ENCODE measurements at places on chromosomes 3 and 15.
A peak's percentile ranks its signal among the peaks of the same experiment; 100 is the strongest.

GRCh38 chr3:142794508-142794907 lies 70.7 kb downstream of the TRPC1 start:
- DNase-seq: no peak

DNA sequence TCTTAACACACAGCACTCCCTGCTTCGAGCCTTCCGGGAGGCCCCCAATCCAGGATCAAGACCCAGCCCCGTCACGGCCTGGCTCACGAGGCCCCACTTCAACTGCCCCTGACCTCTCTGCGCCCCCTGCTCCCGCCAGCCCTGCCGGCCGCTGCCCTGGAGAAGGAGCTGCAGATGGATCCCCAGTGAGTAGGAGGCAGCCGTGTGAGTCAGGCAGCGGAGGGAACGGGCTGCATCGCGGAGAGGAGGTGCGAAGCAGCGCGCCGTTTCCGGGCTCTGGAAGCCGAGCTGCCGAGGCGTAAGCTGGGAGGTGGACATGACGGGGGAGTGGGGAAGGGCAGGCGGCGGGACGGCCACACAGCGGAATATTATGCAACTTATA lies 133.4 kb downstream of the TPRA1 start:
- DNase-seq: no peak

DNA sequence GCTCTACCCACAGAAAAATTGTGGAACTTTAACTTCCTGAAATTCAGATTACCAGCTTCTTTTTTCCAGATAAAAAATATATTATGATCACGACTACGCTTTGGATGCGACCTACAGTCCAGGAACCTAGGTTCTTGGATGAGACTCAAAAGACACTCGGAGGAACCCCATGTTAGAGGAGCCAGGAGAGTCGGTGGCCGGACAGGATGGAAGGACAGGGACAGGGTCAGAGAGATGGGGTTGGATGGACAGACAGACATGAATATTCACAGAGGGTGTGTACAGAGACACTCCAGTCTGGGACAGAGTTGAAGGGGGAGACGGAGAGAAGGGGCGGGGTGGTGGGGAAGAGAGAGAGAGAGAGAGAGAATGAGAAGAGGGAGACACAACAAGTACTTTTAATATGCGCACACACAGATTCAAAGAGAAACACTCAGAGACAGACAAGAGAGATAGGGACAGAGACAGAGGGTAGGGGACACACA lies 9.5 kb downstream of the FAM3D start:
- DNase-seq: no peak

DNA sequence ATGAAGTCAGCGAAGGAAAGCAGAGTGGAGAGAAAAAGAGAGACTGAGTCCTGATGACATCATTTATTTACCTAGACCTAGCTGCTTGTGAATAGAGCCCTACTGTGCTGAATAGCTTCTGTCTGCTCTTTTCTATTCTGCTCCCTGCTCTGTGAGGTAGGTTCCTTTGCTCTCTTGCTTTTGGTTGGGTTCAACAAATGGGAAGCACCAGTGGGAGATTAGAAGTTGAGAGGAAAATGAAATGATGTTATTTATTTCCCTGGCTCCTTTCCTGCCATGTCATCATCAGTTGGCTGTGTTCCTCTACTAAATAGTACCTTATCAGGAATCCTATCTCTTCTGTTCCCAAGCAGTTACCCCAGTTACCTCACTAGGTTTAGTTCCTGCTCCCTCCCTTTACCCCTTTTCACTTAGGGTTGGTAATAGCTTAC lies 23.5 kb downstream of the DTWD1 start:
- DNase-seq: no peak

DNA sequence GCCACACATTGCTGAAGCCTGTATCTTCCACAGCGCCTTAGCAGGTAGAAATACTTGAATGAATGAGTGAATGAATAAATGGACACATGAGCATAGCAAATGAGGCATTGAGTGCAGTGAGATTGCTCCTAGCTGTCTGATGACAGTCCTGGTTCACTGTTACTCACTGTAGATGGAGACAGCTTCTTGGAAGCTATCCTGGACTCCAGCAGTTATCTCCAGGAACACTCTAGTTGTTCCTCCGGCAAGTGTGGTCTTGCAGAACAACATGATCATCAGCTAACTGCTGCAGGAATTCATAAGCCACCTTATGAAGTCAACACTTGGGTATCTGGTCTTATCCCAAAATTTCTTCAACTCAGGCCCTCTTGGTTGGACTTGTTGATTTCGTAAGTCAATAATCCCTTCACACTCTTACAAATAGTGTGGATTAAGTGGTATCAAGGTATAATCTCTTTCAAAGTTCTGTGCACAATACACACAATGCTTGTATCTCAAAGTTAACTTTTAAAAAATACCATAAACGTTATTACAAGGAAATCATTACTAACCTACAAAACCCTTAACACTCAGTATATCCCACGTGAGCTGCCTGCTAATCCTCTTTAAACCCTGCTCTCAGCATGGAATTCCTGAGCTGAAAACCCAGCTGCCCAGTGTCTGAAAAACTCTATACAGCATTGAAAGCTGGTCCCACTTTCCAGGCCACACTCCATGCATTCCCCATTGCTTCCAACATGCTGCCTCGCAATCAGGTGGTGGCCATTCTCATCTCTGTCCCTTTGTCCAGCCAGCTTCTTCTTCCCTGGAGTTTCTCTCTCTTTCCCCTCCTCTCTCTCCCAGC lies 14.4 kb upstream of the ZBTB38 start:
- no peak for DNase-seq

GRCh38 chr3:184261270-184261853 lies at the start of gene CAMK2N2:
CAMK2N2 (minus strand) TSS chr3:184261553; CDS start chr3:184261285, 268 bp downstream.
- peak; percentile 39 for DNase-seq

GRCh38 chr3:57518276-57518915 lies 25.7 kb downstream of the DNAH12 start:
- DNase-seq: no peak

DNA sequence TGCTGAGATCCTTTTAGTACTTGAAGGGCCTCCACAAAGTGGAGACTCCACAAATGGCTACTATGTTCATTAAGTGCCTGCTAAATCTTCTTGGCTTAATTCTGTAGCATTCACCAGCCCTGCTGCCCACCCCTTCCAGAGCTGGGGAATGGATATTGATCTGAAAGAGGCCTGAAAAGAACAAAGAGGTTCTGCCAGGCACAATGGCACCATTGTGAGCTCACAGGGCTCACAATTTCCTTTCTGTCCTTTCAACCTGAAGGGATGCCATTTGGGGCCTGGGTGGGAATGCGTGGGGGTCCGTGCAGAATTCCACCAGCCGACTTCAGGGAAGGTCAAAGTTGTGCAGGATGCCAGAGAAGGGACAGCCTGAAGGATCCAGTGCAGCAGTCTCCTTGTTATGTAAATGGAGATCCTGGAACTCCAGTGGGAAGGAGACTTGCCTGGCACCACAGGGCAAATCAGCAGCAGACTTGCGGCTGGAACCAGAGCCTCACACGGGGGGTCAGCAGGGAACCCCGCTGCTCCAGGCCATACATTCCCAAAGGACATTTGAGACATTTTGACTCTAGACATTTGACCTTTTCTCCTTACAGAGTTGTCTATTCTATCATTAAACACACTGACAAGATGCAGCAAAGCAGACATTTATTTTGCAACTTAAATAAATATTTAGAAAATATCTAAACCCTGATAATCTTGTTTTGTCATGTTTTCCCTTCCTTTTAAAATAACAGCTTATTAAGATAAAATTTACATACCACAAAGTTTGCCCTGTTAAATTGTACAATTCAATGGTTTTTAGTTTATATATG lies 21.5 kb upstream of the MORF4L1 start:
- DNase-seq: no peak

DNA sequence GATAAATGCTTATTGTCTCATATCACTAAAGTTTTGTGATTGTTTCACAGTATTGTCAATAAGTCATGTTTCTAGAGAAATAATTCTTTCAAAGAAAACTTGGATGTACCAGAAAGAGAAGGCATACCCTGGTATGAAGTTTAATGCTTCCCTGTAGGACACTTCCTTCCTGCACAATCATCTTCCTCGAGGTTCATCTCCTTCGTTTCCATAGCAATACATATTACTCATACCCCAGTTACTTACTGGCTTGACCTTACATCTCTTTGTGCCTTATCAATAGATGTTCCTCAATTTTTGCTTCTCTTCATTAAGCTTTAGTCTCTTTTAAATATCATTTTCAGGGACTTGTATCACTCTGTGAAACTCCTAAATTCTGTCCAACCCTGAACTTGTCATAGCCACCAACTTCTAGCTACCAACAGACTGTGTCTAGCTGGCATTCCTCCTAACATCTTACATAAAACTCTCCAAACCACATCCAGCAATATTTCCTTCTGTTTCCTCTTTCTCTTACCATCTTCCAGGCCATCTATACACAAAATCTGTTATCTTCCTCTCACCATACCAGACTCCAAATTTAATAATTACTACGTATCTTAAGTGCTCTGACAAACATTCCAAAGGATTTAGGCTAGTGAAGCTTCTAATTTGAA lies 134.3 kb downstream of the GADL1 start:
- DNase-seq: no peak

DNA sequence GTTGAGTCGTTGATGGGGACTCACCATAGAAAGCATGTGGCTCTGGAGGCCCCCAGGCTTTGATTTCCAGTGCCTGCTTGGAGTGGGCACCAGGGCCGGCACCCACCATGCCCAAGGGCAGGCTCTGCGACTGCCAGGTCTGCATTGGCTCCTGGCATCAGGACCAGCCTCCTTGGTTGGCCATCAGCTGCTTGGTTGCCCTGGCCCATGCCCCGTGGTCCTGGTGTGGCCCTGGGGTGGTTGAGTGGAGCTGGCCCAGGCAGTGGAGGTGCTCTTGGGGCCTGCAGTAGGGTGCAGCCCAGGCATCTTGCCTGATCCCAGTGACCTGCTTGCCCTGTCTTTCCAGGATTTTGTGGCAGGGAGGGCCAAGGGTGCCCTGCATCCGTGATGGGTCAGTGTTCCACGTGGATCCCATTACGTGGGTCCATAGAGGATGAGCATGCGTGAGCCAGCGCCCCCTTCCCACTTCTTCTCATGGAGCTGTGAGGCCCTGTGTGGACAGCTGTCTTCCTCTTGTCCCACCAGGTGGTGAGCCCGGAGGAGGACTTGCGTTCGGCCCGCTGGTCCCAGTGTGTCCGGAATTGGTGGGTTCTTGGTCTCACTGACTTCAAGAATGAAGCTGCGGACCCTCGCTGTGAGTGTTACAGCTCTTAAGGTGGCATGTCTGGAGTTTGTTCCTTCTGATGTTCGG lies 187.0 kb downstream of the UBE3A start:
- DNase-seq: no peak

DNA sequence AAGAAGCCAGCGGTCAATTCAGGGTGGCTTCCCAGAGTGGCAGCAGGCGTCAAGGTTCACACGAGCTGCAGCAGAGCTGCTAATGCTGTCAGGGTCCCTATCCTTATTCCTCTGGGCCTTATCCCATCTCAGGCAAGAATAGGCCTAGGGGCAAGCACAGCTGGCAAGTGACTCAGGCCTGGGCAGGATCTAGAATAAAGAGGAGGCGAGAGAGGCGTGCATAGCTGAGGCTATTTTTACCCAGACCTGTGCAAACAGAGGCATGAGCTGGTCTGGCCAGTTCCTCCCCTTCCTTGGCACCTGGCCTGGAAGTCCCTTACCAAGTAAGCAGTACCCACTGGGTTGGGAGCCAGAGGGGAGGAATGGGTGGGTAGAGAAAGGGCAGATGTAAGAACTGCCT lies 12.2 kb upstream of the VIPR1 start:
- DNase-seq: no peak
